Adrenal gland (tissue), 19 donors: ENCODE measurements at places on chromosomes 1 and 21.

DNA sequence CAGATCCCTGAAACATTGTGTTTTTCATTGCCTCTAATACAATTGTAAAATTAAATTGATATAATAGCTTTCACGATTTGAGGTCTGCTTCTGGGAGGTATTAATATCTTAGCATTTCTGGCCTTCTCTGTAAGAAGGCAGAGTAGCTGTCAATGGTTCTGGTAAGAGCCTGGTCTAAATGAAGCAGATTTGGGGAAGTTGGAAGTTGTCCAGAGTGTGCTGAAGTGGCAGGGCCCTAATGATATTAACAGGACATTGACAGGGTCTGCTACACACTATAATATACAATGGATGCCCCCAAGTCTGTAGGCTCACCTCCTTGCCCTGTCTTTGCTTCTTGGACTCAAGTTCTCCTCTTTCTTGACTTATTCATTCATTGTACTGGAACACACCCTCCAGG, 99.5 kb downstream of the C4BPA start:
- DNase-seq: no peak

DNA sequence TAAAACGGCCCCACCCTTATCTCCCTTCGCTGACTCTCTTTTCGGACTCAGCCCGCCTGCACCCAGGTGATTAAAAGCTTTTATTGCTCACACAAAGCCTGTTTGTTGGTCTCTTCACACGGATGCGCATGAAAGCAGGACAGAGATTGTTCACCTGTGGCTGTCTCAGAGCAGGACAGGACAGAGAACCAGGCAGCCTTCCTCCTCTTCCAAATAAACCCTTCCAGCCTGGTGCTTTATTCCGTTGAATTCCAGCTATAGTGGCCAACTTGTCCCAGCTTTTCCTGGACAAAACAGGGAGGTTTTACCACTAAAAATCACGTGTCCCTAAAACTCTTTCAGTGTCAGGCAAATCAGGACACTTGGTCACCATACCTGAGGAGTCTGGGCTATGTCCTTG, 9.5 kb upstream of the DMRTB1 start:
- DNase-seq: no peak

DNA sequence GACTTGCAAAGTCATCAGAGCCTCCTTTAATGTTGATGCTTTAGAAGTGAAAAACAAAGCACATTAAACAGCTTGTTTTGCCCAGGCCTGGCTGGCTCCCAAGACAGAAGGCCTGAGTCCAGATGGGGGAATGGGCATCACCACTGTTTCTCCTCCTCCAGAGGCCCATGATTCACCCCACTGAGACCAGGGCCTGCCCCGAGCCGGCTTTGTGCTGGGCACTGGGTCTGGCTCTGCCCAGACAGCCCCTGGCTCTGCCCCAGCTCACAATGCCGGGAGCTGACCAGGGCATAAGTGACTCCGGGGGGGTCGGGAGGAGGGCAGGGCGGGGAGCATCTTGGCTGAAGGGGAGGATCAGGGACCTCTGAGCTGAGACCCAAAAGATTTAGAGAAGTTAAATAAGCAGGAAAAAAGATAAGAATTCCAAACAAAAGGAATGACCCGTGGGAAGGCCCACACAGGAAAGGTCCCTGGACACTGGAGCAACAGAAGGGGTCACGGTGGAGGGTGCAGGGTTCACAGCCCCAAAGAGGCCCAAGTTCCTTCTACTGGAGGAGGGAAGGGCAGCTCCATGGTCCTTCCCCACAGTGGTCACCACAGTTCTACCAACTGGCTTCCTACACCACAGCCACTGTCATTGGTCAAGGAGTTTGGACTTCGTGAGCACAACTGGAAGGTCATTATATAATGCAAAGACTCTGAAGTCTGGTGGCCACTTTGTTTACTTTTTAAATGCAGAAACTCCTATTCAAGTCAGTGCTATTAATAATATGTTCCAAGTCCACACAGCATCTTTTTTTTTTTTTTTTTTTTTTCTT, 5.5 kb downstream of the C2CD2 start:
- DNase-seq: peak; percentile 87

DNA sequence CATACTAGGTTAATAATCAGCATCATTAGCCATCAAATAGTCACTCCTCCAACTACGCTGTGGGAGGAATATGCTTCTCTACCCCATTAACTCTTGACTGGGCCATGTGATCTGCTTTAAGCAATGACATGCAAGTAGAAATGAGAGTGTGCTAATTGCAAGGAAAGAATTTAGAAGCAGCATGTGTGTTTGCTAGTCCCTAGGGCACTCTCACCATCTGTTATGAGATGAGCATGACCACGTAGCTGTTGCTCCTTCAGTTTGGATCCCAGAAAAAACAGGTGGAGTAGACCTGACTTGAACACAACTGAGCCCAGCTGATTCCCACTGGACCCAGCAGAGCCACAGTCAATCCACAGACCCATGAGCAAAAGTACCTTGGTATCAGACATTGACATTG, 19.7 kb upstream of the RGS7 start:
- DNase-seq: no peak

- DNase-seq: no peak
Measured at GRCh38 chr1:83832194-83832593, 166.7 kb downstream of the TTLL7 start.

DNA sequence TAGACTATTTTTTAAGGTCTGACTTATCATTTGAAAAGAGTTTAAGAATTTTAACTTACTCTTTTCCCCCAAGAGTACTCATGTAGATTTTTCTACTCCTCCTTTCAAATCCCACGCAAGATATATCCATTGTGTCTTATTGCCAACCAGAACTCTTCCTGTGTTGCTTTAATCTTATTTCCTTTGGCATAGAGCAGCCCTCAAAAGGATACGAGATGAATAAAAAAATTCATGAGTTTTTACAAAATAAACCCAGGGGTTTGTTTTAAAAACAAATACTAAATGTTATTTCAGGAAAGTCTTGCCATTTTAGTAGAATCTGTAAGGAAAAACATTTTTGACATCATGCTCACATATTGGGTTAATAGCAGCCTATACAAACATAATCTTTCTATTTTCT, 543.2 kb upstream of the CXADR start:
- DNase-seq: no peak

DNA sequence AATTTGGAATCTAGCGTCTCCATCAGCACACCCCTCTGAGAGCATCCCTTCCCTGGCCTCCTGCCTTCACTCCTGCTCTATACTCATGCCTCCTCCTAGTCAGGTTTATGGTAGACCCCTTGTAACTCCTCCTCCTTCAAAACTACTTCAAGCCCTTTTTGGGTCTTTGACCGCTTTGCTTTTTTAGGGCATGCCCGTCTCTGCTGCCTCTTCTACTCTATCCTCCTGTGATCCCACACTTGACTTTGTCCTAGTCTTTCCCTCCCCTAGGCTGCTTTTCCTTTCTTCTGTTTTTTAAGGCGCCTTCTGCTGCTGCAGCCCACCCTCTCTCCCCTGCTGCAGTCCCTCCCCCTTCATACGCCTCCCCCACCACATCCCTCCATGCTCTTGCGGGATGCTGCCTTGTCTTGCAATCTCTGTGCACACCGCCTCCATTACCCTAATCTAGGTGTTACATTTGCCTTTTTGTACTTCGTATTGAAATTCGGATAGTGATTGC, 1.5 kb downstream of the SNX27 start:
- DNase-seq: no peak

DNA sequence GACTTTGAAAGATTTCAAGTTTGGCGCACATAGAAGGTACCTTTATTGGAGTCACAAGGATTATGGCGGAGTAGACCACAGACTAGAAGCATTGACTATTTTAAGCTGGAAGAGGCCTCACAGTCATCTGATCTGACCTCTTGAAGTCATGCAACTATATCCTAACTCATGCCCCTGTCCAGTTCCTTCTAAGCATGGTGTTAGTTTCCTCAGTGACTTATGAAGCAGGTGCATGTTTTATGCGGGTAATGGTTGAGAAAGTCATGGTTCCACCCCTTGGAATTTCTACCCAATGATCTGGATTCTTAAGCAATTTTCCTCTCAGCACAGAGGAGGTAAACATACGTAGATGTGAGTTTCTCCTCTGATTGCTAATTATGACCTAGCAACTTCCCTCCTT, 11.7 kb downstream of the OLFML3 start:
- DNase-seq: no peak

- no peak for DNase-seq
Measured at GRCh38 chr1:212559929-212560328, 48.6 kb upstream of the ATF3 start.

DNA sequence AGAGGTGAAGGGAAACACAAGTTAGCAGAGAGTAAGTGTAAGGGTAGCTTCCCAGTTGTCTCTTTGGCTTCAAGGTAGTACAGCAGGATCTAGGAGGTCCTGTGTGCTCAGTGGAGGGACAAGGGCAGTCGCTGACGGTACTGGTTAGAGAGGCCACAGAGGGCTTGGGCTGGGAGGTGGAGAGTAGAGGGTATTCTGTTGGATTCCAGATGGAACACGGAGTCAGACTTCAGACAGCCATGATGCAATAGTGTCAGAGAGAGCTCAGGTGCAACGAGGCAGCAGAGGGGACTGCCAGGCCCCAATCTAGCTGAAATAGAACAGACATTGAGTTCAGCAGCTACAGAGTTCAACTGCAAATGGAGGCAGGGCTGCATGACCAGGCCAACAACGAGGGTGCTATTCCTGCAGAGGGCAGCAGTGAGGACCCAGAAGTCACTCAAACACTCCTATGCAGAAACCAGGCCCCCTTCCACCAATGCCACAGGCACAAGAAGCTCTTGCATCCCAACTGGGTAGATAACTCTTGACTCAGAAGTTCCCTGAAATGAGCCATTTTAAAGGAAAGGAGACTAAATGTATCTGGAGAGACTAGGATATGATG, 325.0 kb upstream of the ESRRG start:
- DNase-seq: no peak

DNA sequence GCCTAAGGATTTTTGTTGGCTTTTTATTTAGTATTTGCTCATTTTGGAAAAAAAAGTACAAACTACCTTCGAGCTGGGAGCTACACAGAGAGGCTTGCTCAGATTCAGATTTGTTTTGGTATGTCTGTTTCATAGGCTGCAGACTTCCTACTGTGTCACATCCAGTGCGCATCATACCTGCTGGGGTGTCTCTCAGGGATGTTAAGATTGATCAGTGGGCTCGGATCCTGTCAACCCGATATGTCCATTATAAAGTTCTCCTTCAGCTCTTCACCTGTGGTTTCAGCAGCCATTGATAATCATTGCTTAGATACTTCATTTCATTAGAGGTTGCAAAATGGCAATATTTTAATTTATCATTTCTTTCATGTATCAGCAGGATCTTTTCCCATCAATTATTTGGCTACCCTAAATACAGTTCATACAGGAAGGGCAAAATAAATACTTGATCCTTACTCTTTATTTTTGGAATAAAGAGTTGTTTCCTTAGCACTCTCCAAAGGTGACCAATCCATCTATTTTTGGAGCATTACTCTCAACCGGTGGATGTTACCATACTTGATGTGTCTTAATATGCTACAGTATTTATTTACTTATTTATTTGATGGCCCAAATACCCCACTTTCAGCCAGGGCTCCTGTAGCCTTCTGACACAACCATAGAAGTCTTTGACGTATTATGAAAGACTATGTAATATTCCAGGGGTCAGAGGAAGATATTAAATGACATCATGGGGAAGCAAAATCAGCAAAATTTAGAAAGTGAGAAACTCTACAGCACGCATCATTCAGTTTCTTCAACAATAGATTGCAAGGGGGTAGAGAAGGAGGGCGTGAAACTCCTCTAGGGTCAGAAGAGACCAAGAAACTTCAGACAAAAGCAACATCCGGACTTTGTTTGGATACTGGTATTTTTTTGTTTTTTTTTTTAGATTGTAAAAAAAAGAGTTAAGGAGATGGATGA, 55.3 kb upstream of the HNRNPU start:
- DNase-seq: no peak

DNA sequence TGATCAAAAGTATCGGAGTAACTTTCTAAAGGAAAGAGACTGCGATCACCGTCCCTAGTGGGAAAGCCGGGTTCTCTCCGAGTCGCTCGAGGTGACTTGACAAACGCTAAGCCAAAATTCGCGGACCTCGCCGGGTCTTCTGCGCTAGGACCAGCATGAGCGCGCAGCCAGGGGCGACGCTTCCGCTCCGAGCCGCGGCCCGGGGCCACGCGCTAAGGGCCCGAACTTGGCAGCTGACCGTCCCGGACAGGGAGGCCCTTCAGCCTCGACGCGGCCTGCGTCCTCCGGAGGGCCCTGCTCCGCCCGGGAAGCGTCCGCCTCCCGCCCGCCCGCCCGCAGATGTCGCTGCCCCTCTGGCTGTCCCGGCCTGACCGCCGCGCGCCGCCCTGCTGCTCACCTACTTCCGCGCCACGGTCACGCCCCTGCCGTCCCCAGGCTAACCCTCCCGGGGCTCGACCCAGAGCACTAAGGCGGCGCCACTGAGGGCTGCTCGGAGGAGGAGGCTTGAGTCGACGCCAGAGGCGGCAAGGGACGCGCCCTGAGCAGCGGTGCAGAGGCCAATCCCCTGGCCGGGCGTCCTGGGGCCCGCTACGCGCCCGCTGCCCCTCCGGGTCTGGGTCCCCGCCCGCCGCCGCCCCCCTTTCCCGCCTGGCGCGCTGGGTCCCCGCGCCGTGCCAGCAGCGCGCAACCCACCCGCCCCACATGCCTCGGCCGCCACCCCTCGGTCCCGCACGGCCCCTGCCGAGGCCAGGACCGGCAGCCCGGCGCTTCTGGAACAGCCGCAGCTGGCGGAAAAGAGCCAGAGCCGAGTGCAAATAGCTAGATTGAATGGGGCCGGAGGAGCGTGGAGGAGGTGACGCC, 896 bp upstream of the DUSP10 start:
- DNase-seq: peak; percentile 81

DNA sequence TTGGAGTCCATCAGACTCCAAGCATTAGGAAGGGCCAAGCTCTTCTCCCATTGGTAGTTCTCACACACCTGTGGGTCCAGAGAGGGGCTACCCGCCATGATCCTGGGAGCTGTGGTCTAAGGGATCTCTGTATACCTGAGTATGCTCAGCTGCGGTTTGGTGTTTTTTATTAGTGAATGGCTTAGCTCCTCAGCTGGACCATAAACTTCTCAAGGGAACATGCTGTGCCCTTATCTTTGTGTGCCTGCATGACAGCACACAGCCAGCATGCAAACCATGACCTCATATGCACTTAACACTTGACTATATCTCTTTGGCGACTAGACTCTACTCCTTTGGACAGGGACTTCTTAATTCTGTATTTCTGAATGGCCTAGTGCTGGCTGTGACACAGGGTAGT, 94.5 kb downstream of the CD58 start:
- no peak for DNase-seq
